Lung microvascular endothelial cell (primary cell): ENCODE measurements at places on chromosomes 3 and 15. TPM values are rescaled to one million over a fixed set of nuclear protein-coding genes. Genes with fewer than 3 reads are reported as not detected.

RAB8B gene
- 47.7 and 54.6 TPM in 2 replicates for total RNA-seq

ANKRD34C gene
- total RNA-seq = not detected in 2 replicates

DNA sequence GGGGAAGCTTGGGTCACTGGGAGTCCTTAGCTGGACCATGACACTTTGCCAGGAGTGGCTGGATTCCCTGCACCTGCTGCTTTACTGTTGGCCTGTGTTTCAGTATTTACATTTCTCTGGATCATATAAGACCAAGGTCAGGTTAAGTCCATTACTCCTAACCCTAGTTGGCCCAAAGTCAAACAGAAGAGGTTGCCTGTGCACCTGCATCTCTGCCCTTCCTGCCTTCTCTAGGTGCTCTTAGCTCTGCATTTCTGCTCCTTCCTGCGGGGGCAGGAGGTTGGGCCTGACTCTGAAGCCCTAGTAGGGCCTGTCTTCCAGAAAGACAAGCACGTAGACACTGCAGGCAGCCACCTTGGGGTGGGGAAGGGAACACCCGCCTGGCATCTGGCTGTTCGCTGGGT is 124.3 kb downstream of the RPLP1 start:
- no peak for DNase-seq

- DNase-seq = no peak
Observed at GRCh38 chr3:114418107-114418506, 124.3 kb downstream of the TIGIT start.

CCDC39 gene
- total RNA-seq = not detected in 2 replicates

DNA sequence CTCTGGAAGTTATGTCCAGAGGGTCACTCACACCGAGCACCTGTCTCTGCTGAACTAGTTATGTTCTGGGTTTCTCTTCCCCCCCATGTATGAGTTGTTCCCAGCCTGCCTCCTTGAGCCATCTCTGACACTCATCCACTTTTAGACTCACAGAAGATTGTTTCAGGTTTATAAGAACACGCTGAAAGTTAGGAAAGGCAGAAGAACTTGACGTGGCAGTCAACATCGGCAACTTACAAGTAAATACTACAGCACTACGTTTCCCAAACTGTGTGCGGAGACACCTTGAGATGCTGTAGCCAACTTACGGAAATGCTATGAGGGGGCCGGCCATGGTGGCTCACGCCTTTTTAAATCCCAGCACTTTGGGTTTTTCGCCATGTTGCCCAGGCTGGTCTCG is 318.0 kb downstream of the ZNF621 start:
- no peak for DNase-seq

GRCh38 chr3:44068753-44069152 is 172.9 kb upstream of the TOPAZ1 start:
- no peak for DNase-seq

DNA sequence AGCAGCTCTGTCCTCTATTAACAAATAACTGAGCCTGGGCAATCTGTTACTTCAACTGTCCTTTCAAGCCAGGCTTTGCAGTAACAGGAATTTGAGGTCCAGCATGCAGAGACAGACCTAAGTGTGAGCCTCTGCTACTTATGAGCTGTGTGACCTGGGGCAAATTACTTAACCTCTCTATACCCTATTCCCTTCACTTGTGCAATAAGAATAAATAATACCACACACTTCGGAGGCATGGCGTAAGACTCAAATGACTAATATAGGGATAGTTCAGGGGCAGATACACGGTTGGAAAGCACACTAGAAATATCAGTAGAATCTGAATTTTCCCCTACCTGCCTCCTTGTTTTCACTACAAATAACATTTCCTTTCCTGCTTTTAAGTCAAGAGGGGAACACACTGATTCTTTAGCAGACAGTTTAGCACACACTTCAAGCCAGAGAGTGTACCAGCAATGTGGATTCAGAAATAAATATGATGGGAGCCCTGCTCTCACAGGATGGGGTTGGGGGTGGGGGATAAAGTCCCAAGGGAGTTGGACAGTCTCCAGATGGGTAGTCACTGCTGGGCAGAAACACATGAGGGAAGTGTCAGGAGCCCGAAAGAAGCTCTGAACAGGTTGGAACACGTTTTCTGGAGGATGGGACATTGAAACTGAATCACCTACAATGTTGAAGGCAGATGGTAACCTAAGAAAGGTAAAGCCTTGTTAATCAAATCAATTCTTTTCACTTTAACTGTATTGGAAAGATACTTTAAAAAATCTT is 61.8 kb upstream of the RBP1 start:
- no peak for DNase-seq

NAALADL2 gene
- total RNA-seq = under 0.01 and 0.20 TPM in 2 replicates

DNA sequence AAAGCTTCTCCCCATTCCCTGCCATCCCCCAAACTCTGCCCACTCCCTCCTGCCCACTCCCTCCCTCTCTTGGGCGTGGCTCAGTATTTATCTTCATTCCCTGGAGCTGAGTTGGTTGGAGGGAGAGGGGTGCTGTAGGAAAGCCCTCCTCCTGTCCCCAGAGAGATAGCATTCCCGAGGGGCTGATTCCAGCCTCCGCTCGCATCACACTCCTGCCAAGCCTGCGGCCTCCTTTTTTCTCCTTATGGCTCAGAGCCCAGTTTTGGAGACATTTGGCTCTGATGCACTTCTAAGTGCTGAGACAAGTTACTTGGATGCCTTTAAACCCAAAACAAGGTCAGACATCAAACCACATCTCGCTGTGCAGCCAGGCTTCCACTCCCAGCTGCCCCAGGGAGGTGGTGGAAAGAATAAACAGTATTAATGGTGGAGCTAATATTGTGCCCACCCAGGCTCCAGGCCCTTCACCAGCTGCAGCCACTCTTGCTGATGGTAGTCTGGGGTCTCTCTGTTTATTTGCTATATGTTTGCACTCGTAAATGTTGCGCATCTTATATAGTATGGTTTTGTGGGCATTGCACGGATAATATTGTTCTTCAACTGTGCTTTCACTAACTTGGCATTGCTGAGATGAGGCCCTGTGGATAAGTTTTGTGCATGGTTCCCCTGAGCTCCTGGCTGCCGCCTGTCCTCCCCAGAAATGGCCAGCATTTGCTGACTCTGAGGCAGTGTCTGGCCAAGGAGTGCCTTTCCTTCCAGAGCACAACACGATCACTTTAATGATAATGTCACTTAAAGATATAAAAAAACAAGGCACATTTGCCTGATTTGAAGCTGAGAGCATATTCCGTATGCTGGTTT is 157.2 kb downstream of the LRRC28 start:
- no peak for DNase-seq

GRCh38 chr15:52154896-52155865 is 36.0 kb downstream of the GNB5 start:
- no peak for DNase-seq

- DNase-seq = no peak
Observed at GRCh38 chr3:79729096-79729495, 38.7 kb downstream of the ROBO1 start.

LRTM1 gene
- not detected in 2 replicates for total RNA-seq

DNA sequence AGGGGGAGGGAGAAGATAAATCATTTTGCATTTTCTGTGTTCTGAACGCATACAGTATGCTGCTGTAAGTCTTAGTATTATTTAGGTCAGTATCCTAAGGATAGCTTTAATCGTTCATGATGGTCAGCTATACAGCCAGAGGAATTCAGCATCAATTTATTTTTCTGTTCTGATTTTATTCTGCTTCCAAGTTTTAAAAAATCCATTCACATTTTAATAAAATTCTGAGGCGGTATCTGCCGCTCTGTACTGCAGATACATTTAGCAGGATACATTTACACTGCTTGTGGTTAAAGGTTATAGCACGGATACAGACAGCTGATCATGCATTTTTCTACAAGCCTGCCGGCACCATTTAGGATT is 17.8 kb downstream of the ZBTB38 start:
- no peak for DNase-seq

GRCh38 chr3:126679318-126679751 is 24.4 kb upstream of the TXNRD3 start:
- DNase-seq = peak; percentile 83

- DNase-seq = peak; percentile 75
Observed at GRCh38 chr15:33132722-33133345, 61.7 kb downstream of the FMN1 start.

NOX5 gene
- total RNA-seq = under 0.01 TPM in 1 of 2 replicates, not detected in the other

DNA sequence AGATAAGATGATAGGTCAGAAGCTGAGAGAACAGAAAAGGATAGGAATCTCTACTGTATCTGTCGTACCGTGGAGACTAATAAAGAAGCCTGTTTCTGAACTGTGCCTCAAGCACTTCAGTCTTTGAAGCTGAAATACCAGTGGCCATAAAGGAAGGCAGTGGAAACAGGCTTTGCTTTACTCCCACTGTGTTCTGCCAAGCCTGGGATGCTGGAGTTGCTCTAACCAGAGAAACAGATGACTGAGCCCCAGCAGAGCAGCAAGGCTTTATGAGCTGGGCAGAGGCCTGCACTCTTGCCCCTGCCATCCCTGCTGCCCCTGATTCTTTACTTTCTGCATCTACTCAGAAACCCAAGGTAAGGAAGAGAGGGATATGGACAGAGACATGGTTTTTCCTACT is 89.4 kb downstream of the PDE8A start:
- DNase-seq = no peak

ANKUB1 gene
- total RNA-seq = not detected in 2 replicates

CPNE9 gene
- under 0.01 TPM in 1 of 2 replicates, not detected in the other for total RNA-seq

CCR3 gene
- total RNA-seq = not detected in 2 replicates

SLC15A2 gene
- under 0.01 and 0.20 TPM in 2 replicates for total RNA-seq

SLC22A13 gene
- total RNA-seq = under 0.01 TPM in 2 replicates

TIMP4 gene
- 0.40 and 0.65 TPM in 2 replicates for total RNA-seq

- DNase-seq = no peak
Observed at GRCh38 chr3:113685956-113686721, 10.3 kb downstream of the USF3 start.

DNA sequence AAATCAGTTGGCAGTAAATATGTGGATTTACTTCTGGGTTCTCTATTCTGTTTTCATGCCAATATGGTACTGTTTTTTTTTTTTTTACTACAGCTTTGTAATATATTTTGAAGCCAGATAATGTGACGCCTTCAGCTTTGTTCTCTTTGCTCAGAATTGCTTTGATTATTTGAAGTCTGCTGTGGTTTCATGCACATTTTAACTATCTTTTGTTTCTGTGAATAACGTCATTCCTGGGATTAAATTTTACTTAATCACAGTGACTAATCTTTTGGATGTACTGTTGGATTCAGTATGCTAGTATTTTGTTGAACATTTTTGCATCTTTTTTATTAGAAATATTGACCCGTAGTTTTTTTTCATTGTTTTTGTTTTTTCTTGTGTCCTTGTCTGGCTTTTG is 576.5 kb downstream of the ZNF385D start:
- DNase-seq = no peak

GRCh38 chr15:96574782-96575181 is 244.3 kb downstream of the NR2F2 start:
- DNase-seq = no peak

- peak; percentile 24 for DNase-seq
Observed at GRCh38 chr3:151866711-151867410, 6.6 kb upstream of the SUCNR1 start.

PLCL2 gene
- total RNA-seq = 9.2 and 9.9 TPM in 2 replicates

STRA6 gene
- under 0.01 TPM in 2 replicates for total RNA-seq

C3orf62 gene
- 1.3 and 1.8 TPM in 2 replicates for total RNA-seq

- no peak for DNase-seq
Observed at GRCh38 chr15:82930461-82930860, 22.1 kb downstream of the HOMER2 start.

MYLK gene
- total RNA-seq = 2.8 and 21.6 TPM in 2 replicates

GRCh38 chr15:39078026-39078425 is 502.9 kb upstream of the THBS1 start:
- DNase-seq = no peak

DNA sequence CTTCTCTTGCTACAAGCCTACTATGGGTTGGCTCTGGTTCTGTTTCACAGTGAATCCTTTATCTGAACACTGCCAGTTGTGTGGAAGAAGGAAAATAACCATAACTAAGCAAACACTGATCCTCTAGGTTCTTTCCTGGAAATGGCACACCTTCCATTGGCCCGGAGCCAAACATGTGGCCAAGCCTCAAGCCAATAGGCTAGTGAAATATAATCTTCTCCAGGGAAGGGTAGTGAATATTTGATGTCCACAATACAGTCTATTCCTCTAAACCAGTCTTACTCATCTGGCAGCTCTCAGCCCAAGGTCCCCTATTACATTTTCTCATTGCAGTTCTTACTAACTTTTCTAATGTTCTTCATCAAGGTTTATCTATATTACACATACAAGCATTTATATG is 921.3 kb downstream of the TUSC7 start:
- DNase-seq = no peak

TJP1 gene
- total RNA-seq = 68.1 and 69.7 TPM in 2 replicates
